RWPE2 (cell line): ENCODE measurements at places on chromosomes 12 and 14.

GRCh38 chr12:120283318-120283717, 8.4 kb downstream of the RNU4-2 start:
- no peak overlapping the region for H3K4me3 ChIP-seq
- no peak overlapping the region for H3K27ac ChIP-seq

- no peak for DNase-seq
- H3K4me3 ChIP-seq: no peak overlapping the region
- H3K4me1 ChIP-seq: no peaks in the 10 kb centered on the region
- no peaks in the 10 kb centered on the region for H3K36me3 ChIP-seq
- H3K27ac ChIP-seq: no peak overlapping the region
Measured at GRCh38 chr12:117816-118345, 51.3 kb downstream of the IQSEC3 start.

DNA sequence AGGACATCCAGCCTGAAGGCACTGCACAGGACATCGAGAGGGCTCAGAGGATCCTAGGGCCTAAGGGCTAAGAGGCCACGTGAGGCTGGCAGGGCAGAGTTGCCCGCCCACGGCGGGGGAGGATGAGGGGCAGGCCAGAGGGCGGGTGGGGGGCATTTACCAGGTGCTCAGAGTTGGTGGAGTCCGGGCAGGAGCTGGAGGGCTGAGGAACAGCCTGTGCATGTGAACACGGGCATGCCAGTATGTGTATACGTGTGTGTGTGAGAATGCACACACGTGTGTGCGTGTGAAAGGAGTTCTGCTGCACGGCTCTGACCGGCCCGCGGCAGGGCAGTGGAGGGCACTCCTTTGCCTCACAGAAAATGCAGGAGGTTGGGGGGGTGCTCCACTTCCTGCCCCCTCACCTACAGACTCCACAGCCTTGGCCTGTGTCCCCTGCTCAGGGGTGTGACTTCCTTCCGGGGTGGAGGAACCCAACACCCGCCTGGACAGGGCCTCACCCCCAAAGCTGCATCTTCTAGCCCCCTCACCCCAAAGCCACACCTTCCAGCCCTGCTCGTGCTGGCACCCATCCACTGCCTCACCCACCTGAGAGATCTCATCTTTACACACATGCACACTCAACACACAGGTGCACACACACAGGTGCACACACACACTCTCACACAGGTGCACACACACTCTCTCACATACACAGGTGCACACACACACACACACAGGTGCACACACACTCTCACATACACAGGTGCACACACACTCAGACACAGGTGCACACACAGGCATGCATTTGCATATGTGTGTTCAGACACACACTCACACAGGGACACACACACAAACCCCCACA, 11.8 kb upstream of the GPR132 start:
- no peak overlapping the region for H3K4me3 ChIP-seq
- H3K36me3 ChIP-seq: no peaks in the 10 kb centered on the region
- peaks cover 14% of the 10 kb centered on the region for H3K27me3 ChIP-seq
- no peak for DNase-seq
- peaks cover 2% of the 10 kb centered on the region for H3K4me1 ChIP-seq
- H3K27ac ChIP-seq: no peak overlapping the region

GRCh38 chr12:69389831-69390230, 30.3 kb downstream of the YEATS4 start:
- DNase-seq: no peak
- peak overlapping the region; percentile 17 for H3K27ac ChIP-seq

DNA sequence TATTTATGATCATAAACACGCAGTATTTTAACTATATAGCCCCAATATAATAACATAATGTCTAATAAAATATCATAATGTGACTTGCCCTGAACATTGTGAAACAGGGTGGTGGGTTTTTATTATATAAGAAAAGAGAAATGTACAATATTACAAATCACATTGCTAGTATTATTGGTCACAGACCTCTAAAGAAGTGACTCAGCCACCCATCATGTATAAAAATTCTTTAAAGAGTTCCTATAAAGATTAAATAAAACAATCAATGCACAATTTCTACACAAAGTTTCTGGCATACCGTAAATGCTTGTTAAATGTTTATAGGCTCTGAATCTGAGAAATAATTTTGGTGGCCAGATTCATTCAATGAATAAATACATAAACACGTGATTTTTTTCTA, 28.9 kb downstream of the ABCC9 start:
- no peaks in the 10 kb centered on the region for H3K27me3 ChIP-seq
- no peaks in the 10 kb centered on the region for H3K36me3 ChIP-seq
- DNase-seq: no peak
- no peak overlapping the region for H3K4me3 ChIP-seq
- H3K4me1 ChIP-seq: peaks cover 4% of the 10 kb centered on the region
- peak overlapping the region; percentile 30 for H3K27ac ChIP-seq

DNA sequence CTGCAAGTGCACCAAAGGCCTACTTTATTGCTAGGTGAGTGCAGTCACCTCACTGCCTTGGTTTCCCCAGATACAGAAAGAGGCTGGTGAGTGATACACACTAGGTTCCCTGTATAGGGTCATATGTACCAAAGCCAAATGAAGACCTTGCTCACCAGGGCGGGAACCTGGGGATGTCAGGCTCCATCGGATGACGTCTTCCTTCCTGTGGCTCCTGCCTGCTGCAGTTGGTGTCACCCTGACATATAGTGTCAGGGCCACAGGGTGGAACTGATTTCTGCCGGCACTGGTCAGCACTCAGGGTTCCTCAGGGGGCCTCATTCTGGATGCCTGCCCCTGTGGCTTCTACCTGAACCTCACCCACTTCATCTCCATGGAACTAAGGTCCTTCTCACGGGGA, 43.1 kb downstream of the PLEKHG3 start:
- H3K27me3 ChIP-seq: no peaks in the 10 kb centered on the region
- no peak for DNase-seq
- H3K4me3 ChIP-seq: no peak overlapping the region
- peaks cover 70% of the 10 kb centered on the region for H3K36me3 ChIP-seq

DNA sequence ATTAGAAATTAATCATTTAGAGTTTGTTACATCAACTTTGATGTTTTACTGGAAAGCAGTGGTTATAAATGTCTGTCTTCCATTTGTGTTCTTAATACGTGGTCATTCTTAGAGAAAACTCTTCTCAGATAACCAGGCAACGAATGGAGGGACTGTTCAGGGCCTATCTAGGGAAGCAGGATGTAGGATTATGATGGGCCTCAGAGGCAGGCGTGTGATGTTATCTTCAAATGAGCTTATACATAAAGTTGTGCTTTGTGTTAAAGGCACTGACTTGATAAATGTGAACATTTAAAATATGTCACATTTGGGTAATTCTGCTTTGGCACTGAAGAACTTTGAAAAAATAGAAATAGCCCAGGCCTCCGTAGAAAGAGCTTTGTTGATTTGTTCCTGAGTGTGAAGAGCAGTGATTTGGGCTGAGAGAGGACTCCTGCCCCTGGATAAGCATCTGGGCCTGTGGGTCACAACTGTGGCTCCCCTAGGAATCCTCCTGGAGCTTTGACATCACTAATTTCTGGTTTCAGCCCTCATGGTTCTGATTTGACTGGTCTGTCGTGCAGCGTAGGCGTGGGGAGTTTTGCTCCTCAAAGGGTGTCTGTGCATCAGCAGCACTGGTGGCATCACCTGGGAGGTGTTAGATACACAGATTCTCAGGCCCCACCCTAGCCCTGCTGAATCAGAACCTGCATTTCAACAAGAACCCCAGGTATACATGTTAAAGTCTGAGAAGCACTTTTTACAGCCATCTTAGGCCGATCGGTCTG, 55.4 kb downstream of the SAMD4A start:
- H3K27me3 ChIP-seq: no peaks in the 10 kb centered on the region
- no peaks in the 10 kb centered on the region; the same call in 1 of the 2 replicates for H3K36me3 ChIP-seq

DNA sequence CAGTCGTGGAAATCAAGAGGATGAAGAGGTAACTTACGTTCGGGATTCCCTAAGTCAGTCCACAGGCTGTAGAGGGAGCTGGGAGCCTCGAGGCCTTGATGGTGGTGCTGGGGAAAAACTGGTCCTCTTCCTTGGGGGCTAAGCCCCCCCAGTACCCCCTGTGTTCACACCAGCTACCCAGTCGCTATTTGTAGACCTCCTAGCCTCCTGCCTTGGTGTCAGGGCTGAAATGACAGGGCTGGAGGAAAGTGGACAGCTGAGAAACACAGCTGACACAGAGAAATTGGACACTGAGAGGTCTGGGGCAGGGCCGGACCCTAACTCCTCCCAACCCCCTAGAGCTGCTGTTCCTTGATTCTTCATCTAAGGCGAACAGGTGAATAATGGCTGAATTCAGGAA, at the start of gene STAC3:
Gene STAC3 (minus strand): TSS at position 232 of the 400 bp plus-strand sequence. CDS start 1,551 bp downstream, outside the sequence.
- no peak within 1 kb of the TSS for H3K27ac ChIP-seq
- no peak within 1 kb of the TSS for H3K4me3 ChIP-seq
- DNase-seq: no peak
- no peaks in the 10 kb centered on the region for H3K4me1 ChIP-seq
